Endothelial cell of coronary artery (primary cell): ENCODE measurements at places on chromosomes 12 and 14. TPM values are rescaled to one million over a fixed set of nuclear protein-coding genes. Genes with fewer than 3 reads are reported as not detected.

PPFIA2 gene
- not detected in 2 replicates for total RNA-seq

TBC1D30 gene
- total RNA-seq, result 10.1 and 13.6 TPM in 2 replicates

IAPP gene
- total RNA-seq, result not detected in 2 replicates

EFS gene
- total RNA-seq, result 0.94 TPM in 1 of 2 replicates, not detected in the other

KRT72 gene
- not detected in 2 replicates for total RNA-seq

FAIM2 gene
- under 0.01 TPM in 1 of 2 replicates, not detected in the other for total RNA-seq

TMEM30B gene
- under 0.01 and 0.09 TPM in 2 replicates for total RNA-seq

ACSM4 gene
- not detected in 2 replicates for total RNA-seq

FGF23 gene
- total RNA-seq, result not detected in 2 replicates

CLEC9A gene
- total RNA-seq, result not detected in 2 replicates

NGB gene
- total RNA-seq, result not detected in 2 replicates

ESRRB gene
- not detected in 2 replicates for total RNA-seq

IQSEC3 gene
- not detected in 2 replicates for total RNA-seq

FAM234B gene
- total RNA-seq, result 4.8 and 6.7 TPM in 2 replicates

HVCN1 gene
- total RNA-seq, result 3.3 and 6.0 TPM in 2 replicates

VRK1 gene
- total RNA-seq, result 31.6 and 44.4 TPM in 2 replicates

CLEC6A gene
- total RNA-seq, result not detected in 2 replicates

FAM90A1 gene
- total RNA-seq, result 0.09 TPM in 1 of 2 replicates, not detected in the other

PTPRB gene
- 105 and 187 TPM in 2 replicates for total RNA-seq

FLRT2 gene
- 23.4 and 34.4 TPM in 2 replicates for total RNA-seq

TCP11L2 gene
- total RNA-seq, result 20.2 and 26.4 TPM in 2 replicates

KRT1 gene
- not detected in 2 replicates for total RNA-seq

CACNA2D4 gene
- total RNA-seq, result 0.81 and 0.94 TPM in 2 replicates

SERPINA4 gene
- not detected in 2 replicates for total RNA-seq

NRIP2 gene
- total RNA-seq, result not detected in 2 replicates
